D721Med (cell line): ENCODE measurements at places on chromosomes 12 and 14.

GRCh38 chr14:54486685-54487084, 2.1 kb downstream of the GMFB start:
- DNase-seq: no peak

DNA sequence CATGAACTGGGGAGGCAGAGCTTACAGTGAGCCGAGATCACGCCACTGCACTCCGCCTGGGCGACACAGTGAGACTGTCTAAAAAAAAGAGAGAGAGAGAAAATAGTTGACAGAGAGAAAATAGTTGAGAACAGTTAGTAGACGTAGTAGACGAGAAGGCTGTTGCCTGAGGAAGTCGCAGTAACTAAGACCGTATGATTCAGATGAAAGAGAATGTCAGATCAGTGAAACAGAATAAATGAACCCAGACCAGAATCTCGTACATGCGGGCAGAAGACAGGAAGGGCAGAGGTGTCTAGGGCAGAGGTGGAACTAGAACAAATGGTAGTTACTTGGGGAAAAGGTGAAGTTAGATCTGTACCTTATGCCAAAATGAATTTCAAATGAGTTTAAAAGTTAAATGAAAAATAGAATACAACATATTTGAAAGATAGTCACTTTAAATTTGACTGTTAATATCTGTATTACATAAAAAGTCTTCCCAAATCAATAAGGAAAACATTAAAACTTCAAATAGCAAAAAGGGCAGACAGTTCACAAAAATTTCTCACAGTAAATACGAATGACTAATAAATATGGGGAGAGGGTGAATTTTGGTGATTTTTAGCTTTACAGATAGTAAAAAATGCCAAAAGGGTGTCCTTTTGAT, 17.7 kb downstream of the MDM2 start:
- no peak for DNase-seq

DNA sequence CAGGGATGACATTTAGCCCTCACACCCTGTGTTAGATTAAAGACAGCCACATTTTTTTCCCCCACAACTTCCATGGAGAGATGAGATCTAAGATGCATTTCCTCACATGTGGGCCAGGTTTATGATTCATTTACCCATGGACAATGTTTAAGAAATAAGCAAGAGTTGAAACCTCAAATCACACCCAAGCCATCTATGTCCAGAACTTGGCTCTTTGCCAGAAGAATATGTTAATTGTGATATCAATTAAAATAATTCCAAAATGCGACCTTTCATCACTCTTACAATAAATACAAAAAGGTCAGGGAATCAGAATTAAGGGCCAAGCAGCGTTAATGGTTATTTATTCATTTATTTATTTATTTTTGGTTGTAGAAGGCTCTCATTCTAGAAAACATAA, 1376.9 kb upstream of the TMEM132C start:
- no peak for DNase-seq

DNA sequence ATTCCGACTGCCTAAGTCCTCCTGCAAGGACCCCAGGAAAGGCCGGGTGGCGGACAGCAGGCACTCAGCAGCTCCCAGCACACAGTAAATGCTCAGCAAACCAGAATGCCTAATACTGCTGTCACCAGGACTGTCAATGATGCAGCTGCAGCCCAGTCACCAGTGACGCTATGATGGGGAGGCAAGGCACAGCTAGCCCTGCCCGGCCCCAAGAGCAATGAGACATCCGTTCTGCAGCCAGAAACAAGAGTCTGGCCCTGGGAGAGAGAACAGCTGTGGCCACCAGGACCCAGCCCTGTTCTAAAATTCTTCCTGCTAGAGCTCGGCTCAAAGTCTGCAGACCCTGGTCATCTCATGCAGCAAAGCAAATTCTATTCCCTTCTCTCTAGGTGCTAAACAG, 69.8 kb downstream of the NCOR2 start:
- no peak for DNase-seq

GRCh38 chr14:105294142-105294597, 6.6 kb downstream of the BRF1 start:
- DNase-seq: no peak

DNA sequence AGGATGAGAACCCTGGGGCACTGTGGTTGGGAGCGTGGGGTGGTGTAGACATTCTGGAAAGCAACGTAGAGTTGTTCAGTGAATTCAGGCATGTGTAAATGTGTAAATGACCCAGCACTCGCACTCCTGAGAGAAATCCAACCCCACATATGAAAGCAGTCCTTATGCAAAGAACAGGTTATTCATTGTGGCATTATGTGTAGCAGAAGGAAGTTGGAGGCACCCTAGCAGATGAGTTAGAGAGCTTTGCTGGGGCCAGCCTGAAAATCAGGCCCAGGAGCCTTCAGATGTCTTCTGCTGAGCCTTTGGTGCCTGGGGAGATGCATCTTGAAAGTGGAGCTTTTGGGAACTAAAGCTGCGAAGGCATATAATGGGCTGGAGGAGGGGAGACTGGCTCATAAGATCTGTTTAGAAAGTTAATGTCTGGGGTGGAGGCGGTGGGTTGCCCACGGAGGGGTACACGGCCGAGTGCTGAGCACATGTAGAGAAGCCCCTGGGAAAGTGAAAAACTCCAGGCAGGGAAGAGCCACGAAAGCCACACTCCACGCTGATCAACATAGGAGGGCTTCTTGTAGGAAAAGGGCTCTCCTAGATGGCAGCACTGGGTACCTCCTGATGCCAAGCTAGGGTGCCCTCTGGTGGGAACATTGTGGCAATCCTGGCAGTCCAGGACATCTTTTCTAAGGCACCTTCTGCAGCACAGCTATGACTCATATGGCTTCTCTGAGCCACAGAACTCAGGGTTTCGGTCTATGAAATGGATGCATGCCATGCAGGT, 6.0 kb upstream of the KRT83 start:
- no peak for DNase-seq

- no peak for DNase-seq
These were observed 206.4 kb downstream of the PIK3C2G start for GRCh38 chr12:18467620-18468245.

- no peak for DNase-seq
These were observed 193.6 kb downstream of the CACNA1C start for GRCh38 chr12:2246358-2246757.

GRCh38 chr14:73814153-73814552, 37.5 kb upstream of the PTGR2 start:
- DNase-seq: no peak

GRCh38 chr12:86741531-86741930, 485.3 kb upstream of the MGAT4C start:
- no peak for DNase-seq

- no peak for DNase-seq
These were observed 136.4 kb downstream of the KIF26A start for GRCh38 chr14:104274806-104275205.

DNA sequence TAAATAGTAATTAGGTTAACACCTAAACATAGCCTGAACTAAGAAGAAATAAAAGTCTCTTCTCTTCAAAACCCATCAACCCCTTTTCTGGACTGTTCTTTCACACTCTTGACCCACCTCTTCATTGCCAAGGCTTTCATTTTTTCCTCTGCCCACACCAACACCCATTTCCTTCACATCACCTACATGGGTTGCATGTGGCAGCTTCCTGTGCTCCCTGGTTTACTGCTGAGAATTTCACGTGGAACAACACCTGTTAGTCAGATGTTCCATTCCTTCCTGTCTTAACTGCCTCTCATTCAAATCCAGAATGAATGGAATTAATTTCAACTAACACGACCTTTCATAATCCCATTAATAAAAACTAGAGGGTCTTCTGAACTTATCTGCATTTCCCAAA, 157.3 kb downstream of the BCAT1 start:
- DNase-seq: no peak
